Stimulated activated CD8-positive, alpha-beta memory T cell treated with anti-CD3 and anti-CD28 coated beads, Interleukin-4, amount 100 ng/mL, for 1 hour (primary cell): ENCODE measurements at places on chromosomes 6 and 20.

DNA sequence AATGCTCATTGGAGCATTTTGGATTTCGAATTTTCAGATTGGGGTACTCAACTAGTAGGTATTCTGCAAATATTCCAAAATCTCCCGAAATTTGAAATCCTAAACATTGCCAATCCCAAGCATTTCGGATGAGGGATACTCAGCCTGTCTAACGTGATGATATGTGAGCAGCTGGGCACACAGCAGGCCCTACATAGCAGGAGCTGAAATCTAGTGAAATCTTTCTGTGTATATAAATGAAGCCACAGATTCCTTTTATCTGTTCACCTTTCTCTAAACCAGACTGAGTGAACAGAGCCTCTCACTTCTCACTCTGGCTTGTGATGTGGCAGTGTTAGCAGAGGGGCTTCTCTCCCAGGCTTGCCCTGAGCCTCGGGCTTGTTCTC lies 17.8 kb downstream of the STX16 start:
- DNase-seq = no peak

GRCh38 chr6:16305788-16306187 lies 67.4 kb downstream of the GMPR start:
- no peak for DNase-seq

DNA sequence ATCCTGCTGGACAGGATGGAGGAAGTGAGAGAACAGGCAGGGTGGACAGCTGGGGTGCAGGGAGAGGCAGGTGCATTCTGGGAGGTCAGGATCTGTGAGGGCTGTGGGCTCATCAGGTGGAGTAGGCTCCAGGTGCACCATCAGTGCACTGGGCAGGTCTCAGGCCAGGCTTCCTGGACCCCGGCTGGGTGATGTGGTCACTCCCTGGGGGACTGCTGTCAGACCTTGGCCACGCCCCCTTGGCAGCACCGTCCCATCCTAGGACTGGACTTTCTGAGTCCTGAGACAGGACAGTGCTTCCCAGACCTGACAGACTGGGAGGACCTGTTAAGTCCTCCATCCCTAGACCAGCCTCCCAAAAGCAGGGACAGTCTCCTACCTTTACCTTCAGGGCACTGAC lies 626.7 kb upstream of the DEFB115 start:
- no peak for DNase-seq

- no peak for DNase-seq
These were observed 122.1 kb downstream of the CD164 start for GRCh38 chr6:109260126-109260525.

- DNase-seq = no peak
These were observed 28.2 kb upstream of the ARMC2 start for GRCh38 chr6:108820006-108820405.

- no peak for DNase-seq
These were observed 89.3 kb downstream of the MRPL14 start for GRCh38 chr6:44037847-44038542.

DNA sequence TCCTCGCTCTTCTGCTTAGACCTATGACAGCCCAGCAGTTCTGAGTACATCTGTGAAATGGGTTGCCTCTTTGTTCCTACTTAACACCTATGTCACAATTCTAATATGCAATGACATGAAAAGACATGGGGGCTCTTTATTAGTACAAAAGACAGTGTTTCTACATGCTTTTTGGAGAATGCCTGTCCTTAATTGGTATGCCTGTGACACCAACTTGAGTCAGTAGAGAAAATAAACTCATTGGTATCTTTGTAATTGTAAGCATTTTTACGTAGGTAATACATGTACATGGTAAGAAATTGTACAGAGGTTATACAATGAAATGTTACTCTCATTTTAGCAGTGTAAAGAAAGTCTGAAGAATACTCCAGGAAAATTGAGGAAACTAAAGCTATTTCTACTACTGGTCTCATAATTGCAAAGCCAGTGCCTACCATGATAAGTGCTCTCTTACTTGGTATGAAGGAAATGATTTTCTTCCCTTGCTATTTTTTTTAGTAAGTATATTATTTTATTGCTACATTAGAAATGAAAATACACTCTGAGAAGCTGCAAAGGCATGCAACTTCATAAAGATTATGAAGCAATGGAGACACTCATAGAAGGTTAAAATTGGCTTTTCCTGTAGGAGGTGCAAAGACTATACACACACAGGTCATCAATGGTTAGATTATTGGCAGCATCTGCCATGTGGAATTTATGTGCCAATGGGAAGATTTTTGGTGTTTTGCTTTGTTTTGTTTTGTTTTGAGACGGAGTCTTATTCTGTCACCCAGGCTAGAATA lies 4.9 kb upstream of the EEF1A1 start:
- no peak for DNase-seq

GRCh38 chr20:15675813-15676484 lies 897.3 kb downstream of the KIF16B start:
- no peak for DNase-seq

DNA sequence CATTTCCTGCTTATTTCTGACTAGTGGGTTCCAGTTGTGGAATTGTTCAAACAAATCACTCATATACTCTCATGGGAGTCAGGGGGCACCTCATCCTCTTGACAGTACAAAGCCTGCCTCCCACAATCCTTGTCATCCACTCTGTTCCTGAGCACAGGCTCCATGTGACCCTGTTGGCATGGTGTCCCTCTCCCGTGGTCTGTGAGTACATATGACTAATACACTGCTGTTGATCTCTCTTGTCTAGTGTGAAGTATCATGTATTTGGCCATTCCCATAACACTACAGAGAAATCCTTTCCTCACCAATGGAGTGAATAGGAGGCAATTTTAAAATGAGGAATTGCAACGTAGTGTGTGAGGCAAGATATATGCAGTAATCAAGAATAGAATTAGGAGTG lies 185.3 kb downstream of the OGFRL1 start:
- DNase-seq = no peak

DNA sequence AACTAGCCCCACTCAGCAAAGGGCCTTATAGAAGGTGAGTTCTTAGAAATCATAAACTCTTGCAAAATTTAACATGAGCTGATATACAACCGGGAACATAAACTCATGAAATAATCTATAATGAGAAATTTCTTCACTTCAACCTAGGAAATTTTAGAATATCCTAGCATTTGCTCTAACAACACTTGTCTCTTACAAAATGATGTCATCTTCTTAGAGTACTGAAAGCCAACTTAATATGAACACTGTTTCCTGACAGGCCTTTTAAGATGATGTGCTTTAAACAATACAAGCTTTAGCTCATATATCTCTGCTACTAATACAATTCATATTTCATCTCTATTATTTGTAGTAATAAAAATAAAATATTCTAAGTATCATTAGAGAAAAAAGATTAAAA lies 932 bp downstream of the PACRG start:
- DNase-seq = no peak

DNA sequence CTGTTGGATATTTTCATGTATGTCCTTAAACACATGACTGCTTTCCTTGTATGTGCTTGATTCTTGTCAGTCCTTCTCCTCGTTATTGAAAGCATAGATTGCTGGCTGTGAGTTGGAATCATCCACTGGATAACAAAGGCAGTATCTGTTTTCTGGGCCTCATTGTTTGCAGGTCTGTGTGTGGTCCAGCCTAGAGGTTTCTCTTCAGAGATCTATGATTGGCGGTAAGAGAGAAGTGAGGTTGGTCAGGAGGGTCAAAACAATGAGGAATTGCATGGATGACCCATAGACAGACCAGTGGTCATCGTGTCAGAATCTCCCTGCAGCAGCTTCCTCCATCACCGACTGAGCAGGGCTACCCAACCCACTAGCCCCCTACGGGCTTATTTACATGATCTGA lies 915.0 kb downstream of the KIF16B start:
- DNase-seq = no peak

- DNase-seq = no peak
These were observed 1.3 kb upstream of the CDYL start for GRCh38 chr6:4774715-4775493.
